Hindlimb muscle (tissue), 1 donor: ENCODE measurements at places on chromosomes 3 and 15. TPM values are rescaled to one million over a fixed set of nuclear protein-coding genes. Genes with fewer than 3 reads are reported as not detected.
A peak's percentile ranks its signal among the peaks of the same experiment; 100 is the strongest.

Gene SKOR1
- polyA plus RNA-seq = 0.67 TPM

DNA sequence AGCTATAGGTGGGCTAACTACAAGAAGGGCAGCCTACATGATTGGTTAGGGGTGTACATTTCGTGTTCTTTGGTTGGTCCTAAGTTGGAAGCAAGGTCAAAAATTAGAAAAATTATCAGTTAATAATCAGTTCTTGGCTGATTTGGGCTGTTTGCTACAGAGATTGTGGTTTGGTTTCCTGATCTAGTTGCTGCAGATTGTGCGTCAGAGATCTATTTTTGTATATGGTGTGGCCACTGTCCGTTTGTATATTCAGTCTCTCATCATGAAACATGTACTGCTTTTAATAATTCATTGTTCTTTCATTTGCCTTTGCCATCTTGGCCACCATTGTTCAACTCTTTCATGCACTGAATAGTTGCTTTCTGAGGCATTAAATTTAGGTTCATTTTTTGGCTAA is 80.9 kb downstream of the LRRC3B start:
- no peak for DNase-seq

DNA sequence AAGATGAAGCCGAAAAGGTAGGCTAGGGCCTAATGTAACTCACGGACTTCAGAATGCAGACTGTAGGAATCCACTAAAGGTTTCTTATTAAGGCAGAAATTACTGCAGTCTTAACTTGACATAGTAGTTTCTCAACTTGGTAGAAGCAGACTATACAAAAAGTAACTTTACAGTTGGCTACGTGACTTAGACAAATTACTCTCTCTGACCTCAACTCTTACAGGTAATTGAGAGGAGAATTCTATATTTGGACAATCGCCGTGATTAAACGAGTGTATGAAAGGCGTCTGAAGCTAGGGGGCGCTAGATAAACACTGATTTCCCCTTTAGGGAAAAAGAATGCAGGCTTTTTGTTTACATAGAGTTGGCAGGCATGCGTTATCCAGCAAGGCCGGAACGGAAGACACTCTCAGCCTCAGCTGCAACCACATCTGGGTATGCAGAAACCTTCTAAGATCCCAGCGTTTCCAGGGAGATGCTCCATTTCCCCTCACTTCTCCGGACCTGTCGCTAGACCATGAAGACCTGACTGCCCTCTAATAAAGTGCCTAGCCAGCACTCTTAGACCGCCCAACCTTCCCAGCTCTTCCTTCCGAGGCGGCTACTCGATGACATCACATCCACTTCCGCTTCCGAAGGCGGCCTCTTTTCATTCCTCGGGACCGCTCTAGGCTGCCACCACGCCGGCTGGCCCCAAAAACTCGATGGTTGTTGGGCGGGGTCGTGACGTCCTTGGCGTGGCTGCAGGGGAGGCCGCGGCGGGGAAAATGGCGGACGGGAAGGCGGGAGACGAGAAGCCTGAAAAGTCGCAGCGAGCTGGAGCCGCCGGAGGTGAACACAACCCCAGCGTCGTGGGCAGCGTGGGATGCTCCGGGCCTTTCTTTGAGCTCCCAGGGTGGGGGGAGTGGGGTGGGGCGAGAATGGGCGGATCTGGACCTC is at the start of gene PCNP:
PCNP (plus strand) TSS at position 732 of the 939 bp plus-strand sequence; CDS start at position 768, 36 bp downstream.
- DNase-seq = peak; percentile 98

Gene IMPG2
- 1.5 TPM for polyA plus RNA-seq
